ENCODE measurements at places on chromosomes 1 and 21.

DNA sequence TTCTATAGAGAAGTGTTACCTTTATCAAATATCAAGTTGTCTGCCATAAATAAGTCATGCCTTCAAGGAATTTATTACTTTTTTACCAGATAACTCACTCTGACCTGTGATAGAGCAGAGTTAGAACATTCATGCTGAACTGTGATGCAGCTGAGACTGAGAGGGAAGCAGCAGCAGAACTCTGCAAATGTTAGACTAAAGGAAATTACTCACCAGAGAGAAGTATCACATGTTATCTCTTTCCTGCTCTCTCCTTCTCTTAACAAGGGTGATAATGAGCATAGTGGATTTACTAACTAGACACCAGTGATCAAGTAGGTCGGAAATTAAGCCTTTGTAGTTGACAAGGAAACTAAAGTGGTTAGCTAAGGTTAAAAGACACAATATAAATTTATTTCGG, 181.6 kb downstream of the RASAL2 start:
- no peak for DNase-seq

- no peak for DNase-seq
Measured at GRCh38 chr1:193368302-193368701, 181.9 kb upstream of the B3GALT2 start.

GRCh38 chr1:39250460-39251240, 46.2 kb downstream of the MACF1 start:
- DNase-seq = no peak

DNA sequence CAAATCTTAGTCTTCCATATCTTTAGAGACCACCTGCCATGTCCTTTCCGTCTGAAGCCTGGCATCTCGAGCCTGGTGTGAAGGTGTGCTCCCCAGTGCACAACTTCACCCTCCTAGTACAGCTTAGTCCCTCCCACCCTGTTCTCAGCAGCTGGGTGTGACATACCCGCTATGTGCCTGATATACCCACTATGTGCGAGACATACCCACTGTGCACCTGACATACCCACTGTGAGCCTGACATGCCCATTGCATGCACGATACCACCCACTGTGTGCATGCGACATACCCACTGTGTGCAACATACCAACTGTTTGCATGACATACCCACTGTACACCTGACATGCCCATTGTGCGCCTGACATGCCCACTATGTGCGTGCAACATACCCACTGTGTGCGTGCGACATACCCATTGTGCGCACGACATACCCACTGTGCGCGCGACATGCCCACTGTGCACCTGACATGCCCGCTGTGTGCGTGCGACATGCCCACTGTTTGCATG, 3.0 kb upstream of the RRP1 start:
- DNase-seq = no peak

DNA sequence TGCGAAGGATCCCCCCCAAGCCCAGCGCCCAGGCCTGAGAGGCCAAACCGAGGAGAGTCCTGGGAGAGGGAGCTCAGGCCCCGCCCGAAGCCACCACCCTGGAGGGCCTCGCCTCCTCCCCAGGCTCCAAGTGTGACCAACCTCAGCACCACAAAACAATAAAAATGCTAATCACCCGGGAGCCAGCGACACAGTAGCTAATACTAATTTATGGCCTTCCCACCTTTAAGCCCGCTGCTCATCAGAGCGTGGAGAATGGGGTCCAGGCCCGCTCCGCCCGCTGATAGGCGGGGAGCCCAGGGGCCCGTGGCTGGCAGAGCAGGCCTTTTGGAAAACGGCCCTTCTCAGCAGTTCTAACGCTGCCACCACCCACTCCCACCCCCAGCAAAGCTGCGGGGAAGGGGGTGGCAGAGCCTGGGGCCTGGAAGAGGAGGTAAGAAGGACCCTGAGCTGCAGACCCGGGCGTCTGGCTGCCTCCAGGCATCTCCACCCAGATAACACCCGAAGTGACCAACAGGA, 20.4 kb upstream of the TAS1R2 start:
- DNase-seq = no peak

GRCh38 chr1:42128964-42129363, 24.2 kb upstream of the GUCA2B start:
- DNase-seq = no peak

GRCh38 chr1:61620536-61620935, 104.4 kb downstream of the TM2D1 start:
- DNase-seq = no peak

DNA sequence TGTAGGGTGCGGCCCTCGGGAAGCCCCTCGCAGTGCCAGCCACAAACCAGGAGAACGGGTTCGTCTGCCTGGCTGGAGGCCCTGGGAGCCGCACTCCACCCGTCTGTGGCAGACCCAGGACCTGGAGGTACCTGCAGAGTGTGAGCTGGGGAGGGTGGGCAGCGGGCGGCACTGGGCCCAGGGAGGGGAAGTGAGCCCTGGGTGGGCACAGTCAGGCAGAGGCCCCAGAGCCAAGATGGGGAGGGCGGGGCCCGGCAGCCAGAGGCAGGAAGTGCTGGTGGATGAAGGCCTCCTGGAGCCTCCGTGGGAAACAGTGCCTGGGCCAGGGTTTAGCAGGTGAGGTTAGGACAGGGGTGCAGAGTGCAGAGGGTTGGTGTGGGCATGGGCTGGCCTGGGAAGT, 4.0 kb upstream of the PEX10 start:
- no peak for DNase-seq

- DNase-seq = no peak
Measured at GRCh38 chr1:58108783-58109182, 437.7 kb downstream of the OMA1 start.

DNA sequence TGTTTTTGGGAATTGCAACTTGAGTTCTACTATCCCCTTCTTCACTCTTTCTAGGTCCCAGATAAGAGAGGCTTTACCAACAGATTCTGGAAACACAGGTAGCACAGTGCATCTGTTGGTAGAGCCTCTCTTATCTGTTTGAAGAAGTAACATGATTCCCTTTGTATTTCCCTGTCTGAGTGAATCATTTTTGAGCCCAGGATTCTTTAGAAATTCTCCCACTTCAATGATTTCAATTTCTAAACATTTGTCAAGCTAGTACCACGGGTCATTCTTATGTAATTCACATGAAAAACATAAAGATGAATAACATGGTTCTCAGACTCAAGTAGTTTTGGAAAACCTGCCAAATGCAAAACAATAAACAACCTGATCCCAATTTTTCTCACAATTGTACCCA, 72.0 kb upstream of the DUSP10 start:
- no peak for DNase-seq

DNA sequence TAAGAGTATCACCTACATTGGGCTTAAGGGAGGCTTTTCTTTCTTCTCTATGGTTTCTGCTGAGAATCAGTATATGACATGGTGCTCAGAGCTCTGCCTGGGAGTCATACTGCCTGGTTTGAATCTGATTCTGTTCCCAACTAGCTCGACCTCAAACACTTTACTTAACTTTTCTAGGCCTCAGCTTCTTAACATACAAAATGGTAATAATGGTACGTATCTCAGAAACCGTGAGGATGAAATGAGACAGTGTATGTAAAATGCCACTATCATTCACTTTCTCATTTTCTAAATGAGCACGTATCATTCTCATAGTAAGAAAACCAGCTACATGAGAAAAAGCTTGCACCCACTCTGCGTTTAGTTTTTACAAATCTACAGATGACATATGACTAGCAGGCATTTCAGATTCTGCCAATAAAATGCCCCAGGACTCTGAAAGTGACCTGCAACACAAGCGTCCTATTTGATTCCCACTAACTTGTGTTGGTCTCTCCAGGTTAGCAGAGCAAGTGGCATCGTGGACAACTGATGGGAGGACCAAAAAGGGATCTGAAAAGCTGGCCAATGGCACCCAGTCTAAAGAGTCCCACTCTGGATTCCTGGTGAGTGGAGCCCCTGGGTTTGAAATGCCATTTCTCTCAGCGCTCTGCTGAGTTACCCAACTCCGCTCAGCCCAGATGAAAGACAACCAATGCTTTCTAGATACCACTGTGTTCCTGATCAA, 6.1 kb downstream of the CTNNBIP1 start:
- no peak for DNase-seq
